ENCODE measurements at places on chromosomes 13 and 19.

DNA sequence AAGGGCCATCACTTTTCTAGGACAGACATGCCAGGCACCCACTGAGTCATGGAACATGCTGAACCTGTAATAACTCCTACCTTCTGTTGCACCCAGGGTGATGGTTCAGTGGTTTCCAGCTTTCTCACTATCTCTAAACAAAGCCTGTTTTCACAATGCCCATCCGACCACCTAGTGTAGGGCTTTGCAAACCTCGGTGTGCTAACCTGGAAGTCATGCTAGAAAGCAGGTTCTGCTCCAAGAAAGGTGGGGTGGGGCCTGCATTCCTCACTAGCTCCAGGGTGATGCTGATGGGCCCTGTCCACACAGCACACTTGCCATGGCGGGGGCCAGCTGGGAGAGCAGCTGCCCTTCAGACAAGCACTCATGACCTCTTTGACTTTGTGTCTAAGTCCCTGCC lies 43.4 kb downstream of the COL4A2 start:
- DNase-seq = no peak

DNA sequence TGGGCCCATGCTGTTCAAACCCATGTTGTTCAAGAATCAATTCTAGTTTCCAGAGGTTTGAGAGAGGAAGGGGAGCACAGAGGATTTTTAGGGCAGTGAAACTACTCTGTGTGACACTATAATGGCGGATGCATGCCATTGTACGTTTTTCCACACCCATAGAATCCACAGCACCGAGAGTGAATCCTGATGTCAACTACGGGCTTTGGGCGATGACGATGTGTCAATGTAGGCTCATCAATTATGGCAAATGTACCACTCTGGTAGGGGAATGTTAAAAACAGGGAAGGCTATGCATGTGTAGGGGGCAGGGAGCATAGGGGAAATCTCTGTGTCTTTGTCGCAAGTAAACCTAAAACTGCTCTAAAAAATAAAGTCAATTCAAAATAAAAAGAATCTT lies 70.7 kb upstream of the UBAC2 start:
- DNase-seq = no peak

GRCh38 chr13:96388598-96388997 lies 298.7 kb downstream of the HS6ST3 start:
- no peak for DNase-seq

DNA sequence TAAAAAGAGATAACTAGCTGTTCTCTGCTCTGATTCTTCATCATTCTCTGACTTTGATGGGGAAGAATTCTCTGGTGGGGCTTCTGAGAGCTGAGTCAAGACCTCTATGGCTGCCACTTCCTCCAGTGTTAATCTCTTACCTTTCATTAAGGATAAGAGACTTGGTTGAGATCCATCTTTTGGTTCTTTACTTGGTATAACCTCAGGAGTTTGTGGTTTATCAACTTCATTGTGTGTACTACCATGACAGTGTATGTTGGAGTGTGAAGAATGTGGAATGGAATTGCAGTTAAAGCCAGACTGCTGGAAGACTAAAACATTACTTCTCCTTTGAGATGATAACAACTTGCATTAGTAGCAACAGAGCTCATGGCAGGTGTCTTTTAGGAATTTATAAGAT lies 222.0 kb downstream of the SLITRK5 start:
- DNase-seq = no peak

GRCh38 chr13:86000546-86000945 lies 201.3 kb upstream of the SLITRK6 start:
- DNase-seq = no peak

DNA sequence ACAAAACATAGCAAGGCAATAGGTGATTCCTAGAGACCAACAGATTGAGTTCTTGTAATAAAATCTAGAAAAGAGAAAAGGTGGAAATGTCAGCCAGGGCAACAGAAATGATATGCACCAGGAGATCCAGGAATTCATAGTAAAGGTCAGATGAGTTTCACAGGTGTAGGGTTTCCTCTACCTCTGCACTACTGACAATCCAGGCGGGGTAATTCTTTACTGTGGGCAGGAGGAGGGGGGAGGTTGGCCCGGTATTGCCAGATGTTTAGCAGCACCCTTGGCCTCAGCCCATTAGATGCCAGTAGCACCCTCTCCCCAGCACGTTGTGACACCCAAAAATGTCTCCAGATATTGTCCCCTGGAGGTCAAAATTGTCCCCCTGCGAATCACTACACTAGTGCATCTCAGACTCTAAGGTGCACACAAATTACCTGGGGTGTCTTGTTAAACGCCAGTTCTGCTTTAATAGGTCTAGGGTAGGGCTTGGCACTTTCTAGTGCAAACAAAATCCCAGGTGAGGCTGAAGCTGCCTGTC lies 3.5 kb upstream of the UBAC2 start:
- no peak for DNase-seq

GRCh38 chr13:95470574-95471366 lies 81.8 kb upstream of the CLDN10 start:
- no peak for DNase-seq

DNA sequence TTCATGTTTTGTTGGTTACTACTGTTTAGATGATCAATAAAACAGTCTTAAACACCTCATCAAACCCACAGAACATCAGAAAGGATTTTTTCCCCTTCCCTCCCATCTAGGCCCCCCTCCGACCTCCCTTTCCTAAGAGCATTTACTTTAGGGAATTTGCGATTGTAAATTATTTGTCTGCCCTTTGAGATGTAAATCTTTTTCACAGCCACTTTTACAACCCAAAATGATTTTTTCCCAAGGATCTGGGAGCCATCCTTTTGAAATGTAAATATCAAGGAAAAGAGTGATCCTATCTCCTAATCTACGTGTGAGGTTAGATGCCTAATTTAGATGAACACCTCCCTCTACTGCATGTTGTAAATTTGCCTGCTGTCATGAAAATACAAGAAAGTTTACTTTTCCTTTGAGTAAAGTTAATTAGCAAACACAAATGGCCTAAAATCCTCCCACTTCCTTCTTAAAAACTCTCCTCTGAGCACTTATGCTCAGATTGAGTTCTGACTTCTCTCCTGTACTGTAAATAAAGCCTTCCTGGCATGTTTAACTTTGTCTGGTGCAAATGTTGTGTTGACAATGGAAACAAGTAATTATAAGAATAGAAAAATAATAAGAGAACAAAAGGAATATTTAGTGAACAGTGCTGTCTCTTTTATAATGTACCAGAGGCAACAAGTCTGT lies 1646.9 kb upstream of the SPRY2 start:
- DNase-seq = no peak

DNA sequence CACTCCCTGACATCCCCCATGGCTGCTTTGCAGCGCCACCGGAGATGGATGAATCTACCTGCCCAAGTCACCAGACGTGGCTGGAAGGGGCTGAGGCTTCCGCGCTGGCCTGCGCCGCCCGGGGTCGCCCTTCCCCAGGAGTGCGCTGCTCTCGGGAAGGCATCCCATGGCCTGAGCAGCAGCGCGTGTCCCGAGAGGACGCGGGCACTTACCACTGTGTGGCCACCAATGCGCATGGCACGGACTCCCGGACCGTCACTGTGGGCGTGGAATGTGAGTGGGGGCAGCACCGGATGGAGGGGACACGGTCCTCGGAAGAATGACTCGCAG lies 4.6 kb downstream of the ICAM5 start:
- DNase-seq = no peak

Measured in activated effector memory CD4-positive, alpha-beta T cell treated with Interleukin-2 at 50 U/mL for 16 hours (primary cell).